Thymus (tissue), 14 donors: ENCODE measurements at places on chromosomes 3 and 15. TPM values are rescaled to one million over a fixed set of nuclear protein-coding genes. Genes with fewer than 3 reads are reported as not detected.

Gene BCHE
- 2.1 TPM for polyA plus RNA-seq

Gene RBMS3
- polyA plus RNA-seq: 12.8 TPM

Gene TRPM1
- polyA plus RNA-seq: 0.02 TPM

Gene ADPGK
- polyA plus RNA-seq: 100 TPM

Gene SLC6A6
- 5.2 TPM for polyA plus RNA-seq

Gene GPR176
- polyA plus RNA-seq: 3.5 TPM

Gene ZNF774
- polyA plus RNA-seq: 1.9 TPM

Gene SLC12A1
- 0.11 TPM for polyA plus RNA-seq

Gene CACNA2D2
- 1.5 TPM for polyA plus RNA-seq
